ENCODE measurements at places on chromosomes 5 and 9. TPM values are rescaled to one million over a fixed set of nuclear protein-coding genes. Genes with fewer than 3 reads are reported as not detected.

Gene AK1
- total RNA-seq, result 158 TPM

DNA sequence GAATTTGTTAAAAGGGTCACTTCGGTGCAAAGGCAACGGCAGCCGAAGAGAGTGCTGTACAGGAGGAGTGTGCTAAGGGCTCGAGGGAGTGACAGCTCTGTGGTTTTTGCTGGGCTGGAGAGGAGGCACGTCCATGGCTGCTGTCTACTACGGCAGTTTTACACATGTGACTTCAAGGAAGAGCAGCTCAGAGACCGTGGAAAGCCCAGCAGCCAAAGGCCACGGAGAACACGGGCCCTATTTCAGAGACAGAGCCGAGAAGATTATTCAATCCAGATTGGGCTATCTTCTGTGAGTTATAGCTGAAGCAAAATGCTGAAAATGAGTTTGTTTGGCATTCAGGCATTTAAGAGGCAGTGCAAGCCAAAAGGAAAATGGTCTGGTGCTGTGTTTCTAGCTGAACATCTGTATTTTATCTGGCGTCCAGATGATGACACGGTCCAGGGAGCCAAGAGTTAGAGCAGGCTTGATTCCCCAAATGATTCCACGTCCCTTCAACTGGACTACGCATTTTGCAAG, 96.4 kb downstream of the RFK start:
- DNase-seq, result no peak

- DNase-seq, result no peak
Observed at GRCh38 chr5:54832858-54833257, 152.5 kb downstream of the ESM1 start.

- DNase-seq, result no peak
Observed at GRCh38 chr5:10352430-10353240, 860 bp upstream of the MARCHF6 start.

DNA sequence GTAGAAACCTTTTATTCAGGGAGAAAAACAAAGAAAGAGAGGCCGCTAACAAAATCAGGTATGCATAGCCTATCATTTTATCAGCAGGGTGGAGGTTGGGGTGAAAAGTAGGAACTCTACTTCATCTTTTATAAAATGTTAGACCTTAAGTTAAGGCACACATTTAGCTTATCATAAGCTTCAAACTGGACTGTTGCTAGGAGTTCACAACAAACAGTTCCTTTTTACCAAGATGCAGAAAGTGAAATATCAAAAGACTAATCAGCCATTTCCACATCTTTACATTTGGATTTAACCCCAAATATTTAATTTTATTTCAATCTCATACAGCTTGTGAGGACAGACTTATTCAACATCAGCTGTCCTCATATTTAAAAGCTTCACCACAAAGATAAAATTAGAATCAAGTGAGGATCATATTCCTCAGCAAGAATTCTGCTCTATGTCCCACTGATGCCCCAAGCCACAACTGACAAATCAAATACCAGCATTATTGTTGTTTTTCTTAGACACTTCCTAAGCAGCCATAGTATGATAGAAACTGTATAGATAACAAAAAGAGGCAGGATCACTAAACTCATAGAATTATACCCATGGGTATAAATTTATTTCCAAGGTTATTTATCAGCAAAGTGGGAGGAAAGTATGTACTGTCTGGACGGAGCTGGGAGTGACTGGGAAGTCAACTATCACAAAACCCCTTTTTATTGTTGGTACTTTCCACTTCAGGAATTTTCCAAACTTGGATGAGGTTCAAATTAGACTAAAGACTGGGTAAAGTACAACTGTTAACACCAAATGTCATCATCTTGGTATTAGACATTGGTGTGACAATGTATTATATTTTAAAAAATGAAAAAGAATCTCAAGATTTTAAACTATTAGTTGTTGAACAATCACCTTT, 29.9 kb upstream of the MYOT start:
- no peak for DNase-seq

- DNase-seq, result no peak
Observed at GRCh38 chr9:75826314-75826713, 64.2 kb upstream of the PCSK5 start.

DNA sequence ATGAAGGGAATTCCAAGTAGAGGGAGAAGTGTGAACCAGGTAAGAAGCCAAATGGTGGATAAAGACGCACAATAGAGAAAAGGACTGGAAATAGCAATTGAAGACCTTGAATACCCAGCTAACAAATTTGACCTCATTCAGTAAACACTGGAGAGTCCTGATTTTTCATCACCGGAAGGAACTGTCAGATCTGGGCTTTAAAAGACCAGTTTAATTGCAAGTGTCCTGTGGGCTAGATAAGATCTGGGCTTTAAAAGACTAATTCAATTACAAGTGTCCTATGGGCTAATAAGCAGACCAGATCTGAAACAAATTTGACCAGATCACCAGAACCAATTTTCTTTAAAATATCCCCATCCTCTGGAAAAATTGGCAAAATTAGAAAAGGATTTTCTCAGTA, 380.0 kb downstream of the ACTL7B start:
- no peak for DNase-seq

- DNase-seq, result peak; percentile 46
Observed at GRCh38 chr9:89877051-89878002, 272.5 kb downstream of the GADD45G start.

DNA sequence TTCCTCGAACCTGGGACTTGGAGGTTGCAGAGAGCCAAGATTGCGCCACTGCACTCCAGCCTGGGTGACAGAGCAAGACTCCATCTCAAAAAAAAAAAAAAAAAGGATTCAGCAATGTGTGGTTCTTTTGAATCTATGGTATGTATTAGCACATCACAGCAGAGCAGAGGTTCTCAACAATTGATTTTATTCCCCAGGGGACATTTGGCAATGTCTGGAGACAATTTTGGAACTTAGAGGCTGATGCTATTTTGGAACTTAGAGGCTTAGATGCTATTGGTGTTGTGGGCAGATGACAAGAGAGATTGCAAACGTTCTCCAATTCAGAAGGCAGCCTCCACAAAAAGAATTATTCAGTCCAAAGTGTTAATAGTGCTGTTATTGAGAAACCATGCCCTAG, 115.2 kb downstream of the TMC1 start:
- DNase-seq, result no peak

DNA sequence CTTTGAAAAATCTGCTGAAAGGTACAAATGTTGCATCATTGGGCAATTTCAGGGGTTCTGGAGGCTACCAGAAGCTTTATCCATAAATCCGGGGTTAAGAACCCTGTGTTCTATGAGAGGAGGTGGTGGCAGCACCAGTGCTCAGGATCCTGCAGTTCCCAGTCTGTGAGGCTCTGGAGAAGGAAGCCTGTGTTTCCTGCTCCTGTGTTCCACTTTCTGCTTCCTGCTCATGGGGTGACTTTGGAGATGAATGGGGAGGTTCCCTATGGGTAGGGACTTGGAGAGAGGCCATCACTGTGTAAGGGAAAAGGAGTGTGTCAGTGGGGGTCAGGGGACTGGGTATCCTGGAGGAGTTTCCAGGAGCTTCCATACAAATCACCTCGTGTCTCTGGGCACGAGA, 2.3 kb downstream of the CDX1 start:
- DNase-seq, result no peak

Data from upper lobe of right lung (tissue), 1 donor.